ENCODE measurements at places on chromosomes 4 and X.

DNA sequence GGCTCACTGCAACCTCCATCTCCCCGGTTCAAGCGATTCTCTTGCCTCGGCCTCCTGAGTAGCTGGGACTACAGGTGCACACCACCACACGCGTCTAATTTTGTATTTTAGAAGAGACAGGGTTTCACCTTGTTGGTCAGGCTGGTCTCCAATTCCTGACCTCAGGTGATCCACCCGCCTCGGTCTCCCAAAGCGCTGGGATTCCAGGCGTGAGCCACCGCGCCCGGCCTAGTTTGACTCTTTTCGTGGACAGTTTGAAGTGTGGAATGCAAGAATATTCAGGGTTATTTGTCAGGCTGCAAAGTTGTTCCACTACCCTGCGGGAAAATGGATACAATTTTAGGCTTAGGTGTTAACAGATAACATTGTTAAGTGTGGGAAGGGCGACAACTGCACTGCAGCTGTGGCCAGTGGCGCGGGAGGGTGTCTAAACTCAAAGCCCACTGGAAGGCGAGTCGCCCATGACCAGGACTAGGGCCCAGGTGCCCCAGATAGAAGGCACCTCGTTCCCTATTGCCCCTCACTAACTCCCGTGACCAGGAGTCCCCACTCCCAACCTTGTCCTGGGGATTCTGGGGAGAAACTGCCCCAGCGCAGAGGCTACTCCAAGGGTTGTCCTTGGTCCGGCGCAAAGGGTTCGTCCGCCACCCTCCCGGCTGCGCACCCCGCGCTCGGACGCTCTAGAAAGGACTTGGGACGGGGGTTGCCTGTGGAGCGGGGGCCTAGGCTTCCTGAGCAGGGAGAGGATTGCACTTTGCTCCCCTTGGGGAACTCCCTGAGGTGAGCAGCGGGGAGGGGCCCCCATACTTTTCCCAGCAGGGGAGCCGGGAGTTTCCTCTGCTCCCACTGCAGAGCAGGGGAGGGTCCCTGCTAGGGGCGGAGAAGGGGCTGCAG is 1.1 kb upstream of the CD99 start:
- no peak for DNase-seq

GRCh38 chrX:39016556-39016955 is 215.3 kb downstream of the MID1IP1 start:
- no peak for DNase-seq

DNA sequence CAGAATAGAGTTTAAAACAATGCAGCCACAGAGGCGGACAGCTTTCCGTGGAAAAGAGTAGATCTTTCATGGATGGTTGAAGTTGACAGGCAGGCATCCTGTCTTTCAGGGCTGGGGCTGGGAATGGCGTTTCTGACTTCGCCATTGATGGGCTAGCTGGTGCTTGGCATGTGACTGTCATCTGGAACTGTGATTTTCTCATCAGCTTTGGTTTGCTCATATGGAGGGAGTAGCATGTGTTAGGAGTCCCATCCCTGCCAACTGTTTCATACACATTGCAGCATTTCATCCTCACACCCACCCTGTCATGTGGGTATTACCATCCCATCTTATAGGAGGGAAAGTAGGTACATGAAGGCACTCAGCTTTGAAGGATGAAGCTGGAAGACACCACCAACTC is 49.2 kb upstream of the STX18 start:
- no peak for DNase-seq

- no peak for DNase-seq
These were observed 43.2 kb downstream of the PGRMC2 start for GRCh38 chr4:128244379-128244778.

GRCh38 chr4:87953826-87954225 is 21.7 kb upstream of the SPP1 start:
- DNase-seq: no peak

DNA sequence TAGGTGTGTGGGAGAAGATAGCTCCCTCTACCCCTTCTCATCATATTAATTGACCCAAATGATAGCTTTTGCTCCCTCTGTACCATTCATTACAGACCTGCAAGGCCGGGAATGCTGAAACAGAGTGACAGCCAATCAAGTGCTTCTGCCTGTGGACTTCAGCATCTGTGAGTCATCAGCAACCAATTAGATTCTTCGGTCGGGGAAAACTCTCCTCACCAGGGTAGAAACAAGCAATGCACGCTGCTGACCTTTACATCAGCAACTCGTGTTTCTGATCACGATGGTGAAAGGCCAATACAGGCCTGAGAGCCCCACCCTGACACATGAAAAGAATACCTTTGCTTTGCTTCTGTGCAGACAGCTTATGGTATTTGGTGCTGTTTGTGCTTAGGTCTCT is 347.2 kb upstream of the DDX53 start:
- DNase-seq: peak; percentile 38

DNA sequence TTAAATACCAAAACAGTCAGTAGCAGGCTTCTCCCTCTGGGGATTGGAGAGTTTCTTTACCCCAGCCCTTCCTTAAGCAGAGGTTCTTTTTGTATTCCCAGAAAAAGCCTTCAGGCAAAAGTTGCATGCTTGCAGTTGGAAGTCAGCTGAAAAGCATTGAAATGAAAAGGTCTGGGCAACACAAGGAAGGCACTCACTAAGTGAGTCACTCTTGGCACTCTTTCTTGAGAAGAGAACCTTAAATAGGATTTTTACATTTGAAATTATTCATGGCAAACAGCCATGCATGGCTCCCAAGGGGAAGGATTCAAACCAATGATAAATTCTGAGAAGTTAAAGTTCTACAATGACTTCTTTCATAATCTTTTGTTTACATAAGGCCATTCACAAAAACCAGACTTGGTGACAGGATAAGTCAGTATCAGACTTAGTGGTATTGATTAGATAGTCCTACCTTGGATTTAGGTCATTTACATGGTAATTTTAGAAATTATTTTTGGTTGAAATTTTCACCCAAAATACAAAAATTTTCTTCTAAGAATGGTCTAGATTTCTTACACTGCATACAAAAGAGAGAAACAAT is 2068.9 kb downstream of the PCDH7 start:
- DNase-seq: no peak

- DNase-seq: no peak
These were observed 58.2 kb upstream of the NPNT start for GRCh38 chr4:105837037-105837436.

GRCh38 chr4:119103263-119103662 is 32.4 kb upstream of the MYOZ2 start:
- DNase-seq: peak; percentile 45

All from iPS DF 19.7 (cell line).